ENCODE measurements at places on chromosomes 6 and 20.
A peak's percentile ranks its signal among the peaks of the same experiment; 100 is the strongest.

GRCh38 chr6:108654465-108655106, 93.9 kb downstream of the FOXO3 start:
- DNase-seq = no peak

DNA sequence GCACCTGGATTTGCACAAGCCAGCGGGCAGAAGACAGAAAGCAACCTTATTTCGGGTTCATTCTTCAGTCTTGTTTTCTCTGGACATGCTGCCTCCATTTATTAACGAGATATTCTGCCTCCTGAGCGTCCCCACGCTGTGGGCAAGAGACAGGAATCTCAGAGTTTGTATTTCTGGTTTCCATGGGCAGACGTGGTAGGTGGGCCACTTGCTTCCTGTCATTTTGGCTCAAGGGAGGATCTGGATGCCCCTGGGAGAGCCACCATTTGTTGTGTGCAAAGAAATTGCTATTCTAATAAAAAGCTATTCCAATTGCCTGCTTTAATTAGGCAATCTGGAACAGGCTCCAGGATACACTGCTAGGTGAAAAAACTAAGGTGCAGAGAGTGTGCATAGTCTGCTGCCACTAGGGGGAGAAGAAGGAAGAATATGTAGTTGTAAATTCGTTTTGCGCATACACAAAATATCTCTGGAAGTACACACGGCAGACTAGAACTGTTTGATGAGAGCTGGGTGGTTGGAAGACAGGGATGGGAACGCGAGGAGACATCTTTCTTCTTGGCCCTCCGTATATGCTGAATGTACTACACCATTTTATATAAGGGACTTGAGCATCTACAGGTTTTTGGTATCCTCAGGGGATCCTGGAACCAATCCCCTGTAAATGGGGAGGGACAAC, 30.1 kb upstream of the SLC16A10 start:
- DNase-seq = peak; percentile 67

GRCh38 chr6:41917528-41917927, 3.4 kb downstream of the MED20 start:
- DNase-seq = no peak

DNA sequence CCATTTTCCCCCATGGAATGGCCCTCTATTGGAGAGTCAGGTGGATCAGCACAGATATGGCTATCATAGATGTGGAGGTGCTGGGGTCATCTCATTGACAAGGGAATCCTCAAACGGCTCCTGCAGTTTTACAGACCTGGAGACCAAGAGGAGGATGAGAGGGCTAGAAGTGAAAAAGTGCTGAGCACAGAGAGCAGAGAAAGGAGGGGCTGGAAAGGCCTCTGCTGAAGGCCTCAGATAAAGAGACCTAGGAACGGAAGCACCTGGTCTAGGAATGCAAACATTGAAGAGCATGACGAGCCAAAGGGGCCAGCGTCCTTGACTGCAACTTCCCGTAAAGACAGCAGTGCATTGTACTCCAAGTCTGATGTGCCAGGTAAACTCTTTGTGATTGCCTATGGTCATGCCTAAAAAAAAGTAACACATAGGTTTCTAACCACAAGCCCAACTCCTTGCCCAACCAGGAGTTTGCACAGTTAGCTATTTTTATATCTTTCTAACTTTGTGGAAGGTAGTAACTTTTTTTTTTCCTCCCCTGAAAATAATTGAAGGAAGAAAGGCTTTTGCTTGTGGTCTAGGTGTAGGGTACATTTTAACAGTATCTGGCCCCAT, 15.2 kb downstream of the RSPH4A start:
- no peak for DNase-seq

GRCh38 chr20:21399005-21399475, 1.7 kb upstream of the NKX2-4 start:
- no peak for DNase-seq

GRCh38 chr6:145815309-145816274, 997 bp upstream of the FBXO30 start:
- peak; percentile 38 for DNase-seq

DNA sequence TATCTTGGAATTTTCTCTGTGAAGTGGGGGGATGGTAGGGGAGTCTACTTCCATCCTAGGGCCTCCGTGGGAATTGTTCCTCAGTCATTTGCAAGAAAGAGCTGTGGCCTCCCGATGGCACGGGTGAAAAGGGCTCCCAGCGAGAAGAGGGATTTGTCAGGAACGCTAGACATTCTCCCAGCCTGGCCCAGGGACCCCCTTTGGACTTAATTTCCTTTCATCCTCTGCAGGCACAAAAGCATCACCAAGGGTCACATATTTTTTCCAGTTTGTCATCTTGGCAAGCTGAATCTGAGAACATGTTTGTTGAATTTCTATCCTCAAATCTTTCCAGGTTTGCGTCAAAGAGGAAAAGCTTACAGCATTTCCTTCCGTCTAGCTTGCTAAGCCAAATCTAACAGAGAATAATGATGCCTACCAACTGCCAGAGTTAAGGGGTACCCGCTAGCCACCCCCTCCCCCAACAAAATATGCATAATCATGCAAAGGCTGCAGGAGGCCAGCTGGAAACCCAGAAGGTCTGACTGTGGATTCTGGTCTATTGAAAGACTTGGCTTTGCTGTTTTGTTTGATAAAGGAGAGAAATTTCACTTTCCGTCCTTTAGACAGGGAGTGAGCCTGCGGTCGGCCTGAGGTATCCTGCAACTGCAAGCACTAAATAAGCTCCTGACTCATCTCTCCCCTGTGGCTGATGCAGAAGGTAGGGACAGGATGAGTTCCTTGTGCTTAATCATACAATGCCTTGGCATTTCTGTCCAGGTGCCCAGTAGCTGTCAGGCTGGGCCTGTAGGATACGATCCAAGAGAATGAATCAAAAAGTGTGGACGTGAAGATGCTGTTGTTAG, 23.1 kb downstream of the PSMG4 start:
- DNase-seq = no peak

DNA sequence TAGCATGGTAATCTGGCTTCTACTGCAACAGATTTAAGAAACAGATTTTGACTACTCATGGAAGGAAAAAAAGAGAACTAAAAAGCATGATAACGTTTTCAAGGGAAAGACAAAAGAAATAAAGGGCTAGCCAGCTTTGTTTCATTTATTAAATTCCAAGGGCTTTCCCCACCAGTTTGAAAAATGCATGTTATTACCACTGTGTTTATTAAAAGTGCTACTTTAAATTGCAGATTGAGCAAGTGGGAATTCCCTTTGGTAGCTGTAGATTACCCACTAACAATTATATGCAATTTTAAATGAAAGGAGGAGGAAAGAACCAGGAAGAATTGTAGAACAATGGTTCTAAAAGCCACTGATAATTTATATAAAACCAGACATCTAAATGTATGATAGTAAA, 40.6 kb upstream of the NHSL1 start:
- DNase-seq = no peak

DNA sequence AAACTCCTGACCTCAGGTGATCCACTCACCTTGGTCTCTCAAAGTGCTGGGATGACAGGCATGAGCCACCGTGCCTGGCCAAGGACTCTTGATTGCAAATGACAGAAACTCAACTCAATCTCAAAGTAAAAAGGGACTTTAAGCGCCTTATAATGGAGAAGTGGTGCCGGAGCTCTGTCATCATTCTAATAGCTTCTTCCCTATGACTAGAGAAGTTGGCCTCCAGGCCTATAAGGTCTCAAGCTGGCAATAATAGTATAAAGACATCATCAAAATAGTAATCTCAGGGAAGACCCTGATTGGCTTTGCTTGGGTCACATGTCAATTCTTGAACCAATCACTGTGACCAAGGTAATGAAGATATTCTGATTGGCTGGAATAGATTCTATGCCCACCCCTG, 8.5 kb upstream of the KIAA1755 start:
- no peak for DNase-seq

GRCh38 chr6:31819871-31820299, 4.5 kb downstream of the HSPA1A start:
- DNase-seq = no peak

GRCh38 chr20:63433351-63433750, 39.1 kb downstream of the KCNQ2 start:
- no peak for DNase-seq

DNA sequence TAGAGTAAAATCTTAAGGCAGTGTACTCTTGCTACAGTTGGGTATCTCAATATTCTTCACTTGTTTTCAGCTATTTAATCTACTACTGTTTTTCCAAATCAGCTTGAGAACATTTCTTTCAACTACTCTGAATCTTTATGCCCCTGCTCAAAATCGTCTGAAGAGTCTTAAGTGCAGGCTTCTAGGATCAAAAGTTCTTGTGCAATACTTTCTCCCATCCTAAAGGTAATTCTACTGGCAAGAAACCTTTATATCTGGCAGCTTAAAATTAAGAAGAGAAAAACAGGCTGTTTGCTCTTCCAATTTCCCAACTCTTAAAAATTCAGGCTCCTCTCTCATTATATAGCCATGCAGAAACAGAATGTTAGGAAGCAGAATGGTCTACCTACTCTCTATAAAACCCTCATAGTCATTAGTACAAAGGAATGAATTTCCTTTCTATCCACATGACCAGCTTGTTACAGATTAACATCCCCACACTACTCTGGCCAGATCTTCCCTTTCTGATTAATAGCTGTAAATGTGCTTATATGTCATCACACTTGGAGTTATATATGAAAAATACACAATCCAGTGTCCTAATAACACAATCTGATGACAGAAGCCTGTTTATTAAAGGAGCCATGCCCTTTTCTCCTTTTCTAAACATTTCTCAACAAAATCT, 122.2 kb upstream of the FAM184A start:
- no peak for DNase-seq

DNA sequence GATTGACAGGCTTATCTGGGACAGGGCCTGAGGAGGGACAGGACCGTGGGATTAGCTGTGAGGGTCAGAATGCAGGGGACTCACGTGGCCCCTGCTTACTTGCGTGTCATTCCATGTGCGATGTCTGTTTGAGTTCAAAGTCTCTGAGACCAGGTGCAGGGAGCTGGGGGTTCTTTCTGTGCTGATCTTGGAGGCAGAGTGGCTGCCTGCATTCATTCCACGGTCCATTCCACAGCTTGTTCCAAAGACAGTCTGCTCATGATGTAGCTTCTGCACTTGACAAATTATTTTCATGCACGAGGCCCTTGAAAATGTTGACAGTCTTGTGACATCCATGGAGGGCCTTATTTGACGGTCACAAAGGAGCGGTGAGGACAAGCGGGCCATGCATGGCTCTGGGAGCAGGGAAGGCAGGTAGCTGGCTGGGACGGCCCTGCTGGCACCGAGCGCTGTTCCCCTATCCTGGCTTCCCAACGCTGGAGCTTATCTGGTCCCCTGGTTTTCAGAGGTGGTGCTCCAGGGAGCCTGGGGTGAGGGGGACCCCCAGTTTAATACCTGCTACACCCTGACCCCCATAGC, 156.3 kb upstream of the RNF24 start:
- DNase-seq = no peak

DNA sequence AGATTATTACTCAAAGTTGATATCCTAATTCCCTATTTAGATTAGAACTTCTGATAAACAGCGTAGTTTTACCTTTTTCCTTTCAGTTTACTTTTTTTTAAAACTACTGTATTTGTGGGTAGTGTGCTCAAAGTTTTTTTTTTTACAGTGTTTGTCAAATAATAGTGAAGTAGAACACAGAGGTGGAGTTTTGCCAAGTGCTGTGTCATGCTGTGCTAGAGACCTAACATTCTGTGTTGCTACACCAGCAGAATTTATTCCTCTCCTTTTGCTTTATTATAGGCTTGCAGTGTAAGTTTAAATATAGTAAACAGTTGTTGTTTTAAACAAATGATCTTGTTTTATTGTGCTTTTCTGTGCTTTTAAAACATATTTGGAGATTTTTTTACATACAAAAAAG, 125.4 kb downstream of the HIVEP1 start:
- peak; percentile 24 for DNase-seq

DNA sequence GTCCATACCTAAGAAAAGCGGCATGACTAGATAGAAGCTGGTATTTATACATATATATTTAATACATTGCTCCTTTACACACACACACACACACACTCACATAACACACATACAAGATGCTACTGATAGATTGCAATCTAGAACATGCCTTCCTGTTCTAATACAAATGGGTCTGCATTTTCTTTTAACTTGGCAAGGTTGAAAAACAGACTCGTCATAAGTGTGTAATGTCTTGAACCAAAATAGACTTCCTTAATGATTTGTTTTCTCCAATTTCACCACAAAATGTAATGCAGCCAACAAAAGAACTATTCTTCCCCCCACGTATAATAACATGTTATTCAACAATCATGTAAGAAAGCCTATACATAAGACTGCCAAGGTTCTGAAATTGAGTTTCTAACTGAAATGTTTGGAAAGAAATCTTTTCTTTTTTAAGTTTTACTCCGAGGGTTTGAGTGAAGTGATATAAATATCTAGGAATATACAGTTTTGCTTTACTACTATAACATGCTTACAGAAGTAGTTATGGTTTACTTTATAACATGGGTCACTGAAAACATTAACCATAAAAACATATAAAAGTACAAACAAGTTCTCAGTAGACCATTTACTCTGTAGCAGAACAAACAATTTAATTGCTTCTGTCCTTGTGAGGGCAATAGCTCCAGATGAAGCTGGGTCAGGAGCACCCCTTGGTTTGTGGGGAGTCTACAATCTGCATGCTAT, 207.5 kb downstream of the FOXC1 start:
- DNase-seq = no peak

DNA sequence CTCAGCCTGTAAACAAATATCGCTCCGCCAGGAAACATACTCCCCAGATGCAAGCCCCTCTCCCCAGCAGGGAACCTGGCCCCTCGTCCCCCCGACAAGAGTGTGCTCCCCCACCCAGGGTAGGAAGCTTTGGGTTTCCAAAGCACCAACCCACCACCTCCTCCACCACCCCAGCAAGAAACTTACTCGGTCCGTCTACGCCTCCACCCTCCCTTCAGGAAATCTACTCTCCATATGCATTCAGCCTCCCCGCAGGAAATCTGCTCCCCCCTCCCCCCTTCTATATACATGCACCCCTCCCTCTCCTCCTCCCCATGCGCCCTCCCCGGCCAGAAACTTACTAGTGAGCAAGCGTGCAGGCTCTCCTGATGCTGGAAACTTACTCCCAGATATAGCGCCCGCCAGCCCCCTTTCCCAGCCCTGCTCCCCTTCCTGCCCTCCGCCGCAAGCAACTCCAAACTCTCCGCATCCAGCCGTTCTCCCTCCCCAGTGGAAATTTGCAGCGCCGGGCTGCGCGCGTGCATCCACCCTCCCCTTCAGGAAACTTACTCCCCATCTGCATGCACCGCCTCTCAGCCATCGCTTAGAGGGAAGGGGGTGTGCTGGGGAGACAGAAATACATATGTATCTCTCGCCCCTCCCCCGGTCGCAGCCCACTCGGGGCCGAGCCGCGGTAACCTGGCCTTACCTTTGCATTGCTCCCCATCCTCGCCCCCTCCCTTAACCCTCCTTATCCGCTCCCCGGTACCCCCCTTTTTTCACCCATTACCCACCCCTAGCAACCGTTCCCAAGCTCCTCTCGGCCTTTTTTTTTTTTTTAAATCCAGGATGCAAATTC, at the start of gene TRERF1:
Gene TRERF1 (minus strand): TSS at position 594 of the 838 bp plus-strand sequence. CDS start 182,336 bp downstream, outside the sequence.
- peak; percentile 93 for DNase-seq

- DNase-seq = no peak
Measured at GRCh38 chr6:148521158-148521557, 178.5 kb downstream of the SASH1 start.

- DNase-seq = peak; percentile 48
Measured at GRCh38 chr6:156280065-156280464, 497.1 kb upstream of the ARID1B start.

- DNase-seq = no peak
Measured at GRCh38 chr20:61645732-61646131, 393.7 kb downstream of the CDH4 start.

All from NCI-H2171 treated with DMSO at 0.1 percent for 48 hours (cell line).